ENCODE measurements at places on chromosomes 3 and 15. TPM values are rescaled to one million over a fixed set of nuclear protein-coding genes. Genes with fewer than 3 reads are reported as not detected.
A peak's percentile ranks its signal among the peaks of the same experiment; 100 is the strongest.

The PLAAT1 gene
- polyA plus RNA-seq: 1.6 TPM

GRCh38 chr3:28940530-28940929 is 340.3 kb upstream of the RBMS3 start:
- H3K36me3 ChIP-seq: no peaks in the 10 kb centered on the region
- no peak overlapping the region for H3K27ac ChIP-seq
- H3K4me3 ChIP-seq: no peak overlapping the region
- 0 out of 2 replicates have a peak, but pooled peaks cover 3% of the 10 kb centered on the region for H3K4me1 ChIP-seq
- H3K27me3 ChIP-seq: no peaks in the 10 kb centered on the region
- DNase-seq: no peak

DNA sequence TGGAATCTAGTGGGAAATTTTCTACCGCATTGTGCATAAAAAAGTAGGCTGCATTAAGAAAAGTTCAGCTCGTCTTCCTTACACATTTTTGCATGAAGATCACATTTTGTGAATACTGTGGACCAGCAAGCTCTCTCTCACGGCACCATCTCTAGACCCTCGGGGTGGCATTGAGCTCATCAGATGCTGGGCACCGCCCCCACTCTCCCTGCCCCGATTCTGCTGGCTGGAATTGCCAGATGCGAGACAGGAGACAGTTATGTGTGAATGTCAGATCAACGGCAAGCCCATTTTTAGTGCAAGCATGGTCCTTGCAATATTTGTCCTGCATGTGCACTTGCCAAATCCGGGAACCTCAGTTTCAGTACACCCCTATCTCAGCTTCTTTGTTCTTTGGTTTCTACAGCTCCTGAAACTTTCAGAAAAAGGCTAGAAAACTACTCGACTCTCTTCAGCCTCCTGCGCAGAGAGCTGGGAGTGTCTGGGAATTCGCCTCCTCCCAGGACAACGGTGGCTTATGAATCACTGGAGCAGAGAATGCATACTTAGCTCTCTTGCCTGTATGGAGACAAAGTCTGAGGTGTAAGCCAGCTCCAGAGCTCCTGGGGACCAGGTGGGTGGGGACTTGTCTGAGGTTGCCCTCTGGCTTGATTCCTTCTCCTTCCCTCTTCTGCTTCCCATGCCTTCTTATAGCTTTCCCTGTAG is 285.2 kb upstream of the ATP10A start:
- no peak for DNase-seq
- H3K36me3 ChIP-seq: no peaks in the 10 kb centered on the region
- no peaks in the 10 kb centered on the region for H3K4me1 ChIP-seq
- H3K27me3 ChIP-seq: no peaks in the 10 kb centered on the region
- no peak overlapping the region for H3K27ac ChIP-seq

The CAPN3 gene
- polyA plus RNA-seq: 1.9 TPM

- no peaks in the 10 kb centered on the region for H3K36me3 ChIP-seq
- no peak overlapping the region for H3K4me3 ChIP-seq
- DNase-seq: no peak
- H3K27ac ChIP-seq: no peak overlapping the region
- H3K4me1 ChIP-seq: no peaks in the 10 kb centered on the region
- no peaks in the 10 kb centered on the region for H3K27me3 ChIP-seq
These were observed 27.2 kb downstream of the WNT7A start for GRCh38 chr3:13852638-13853009.

GRCh38 chr3:176789947-176790346 is 407.3 kb downstream of the TBL1XR1 start:
- H3K27me3 ChIP-seq: no peaks in the 10 kb centered on the region
- no peaks in the 10 kb centered on the region for H3K36me3 ChIP-seq
- H3K4me3 ChIP-seq: no peak overlapping the region
- no peak for DNase-seq
- no peaks in the 10 kb centered on the region for H3K4me1 ChIP-seq
- no peak overlapping the region for H3K27ac ChIP-seq

DNA sequence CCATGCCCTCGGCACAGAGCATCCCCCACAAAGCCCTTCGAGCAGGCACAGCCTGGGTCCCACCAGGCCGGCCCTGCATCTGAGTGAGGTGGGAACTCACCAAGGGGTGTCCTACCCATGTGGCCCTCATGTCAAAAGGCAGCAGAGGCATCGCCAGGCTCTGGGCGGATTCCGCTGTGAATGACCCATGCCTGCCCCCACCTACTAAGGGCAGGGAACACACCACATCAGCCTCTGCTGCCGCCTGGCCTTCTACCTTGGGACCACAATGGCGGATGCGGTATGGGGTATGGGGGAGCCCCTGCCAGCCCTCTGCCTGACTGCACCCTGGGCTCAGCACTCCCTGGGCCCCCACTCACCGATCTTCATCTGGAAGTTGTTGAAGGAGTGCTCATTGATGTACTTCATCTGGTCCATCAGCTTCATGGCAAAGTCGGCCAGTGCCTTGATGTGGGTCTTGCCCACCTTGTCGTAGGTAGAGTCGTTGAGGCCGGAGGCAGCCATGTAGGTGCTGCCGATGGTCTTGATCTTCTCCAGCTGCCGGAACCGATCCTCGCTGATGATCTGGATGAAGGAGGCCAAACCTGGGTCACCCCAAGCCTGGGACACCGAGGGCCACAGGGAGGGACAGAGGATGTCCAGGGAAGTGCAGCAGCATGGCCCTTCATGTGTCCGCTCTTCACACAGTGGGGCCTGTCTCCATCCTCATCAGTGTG is 87.8 kb downstream of the SEC22A start:
- H3K27ac ChIP-seq: no peak overlapping the region
- H3K4me3 ChIP-seq: no peak overlapping the region
- 0 out of 2 replicates have a peak, but pooled peaks cover 5% of the 10 kb centered on the region for H3K27me3 ChIP-seq

DNA sequence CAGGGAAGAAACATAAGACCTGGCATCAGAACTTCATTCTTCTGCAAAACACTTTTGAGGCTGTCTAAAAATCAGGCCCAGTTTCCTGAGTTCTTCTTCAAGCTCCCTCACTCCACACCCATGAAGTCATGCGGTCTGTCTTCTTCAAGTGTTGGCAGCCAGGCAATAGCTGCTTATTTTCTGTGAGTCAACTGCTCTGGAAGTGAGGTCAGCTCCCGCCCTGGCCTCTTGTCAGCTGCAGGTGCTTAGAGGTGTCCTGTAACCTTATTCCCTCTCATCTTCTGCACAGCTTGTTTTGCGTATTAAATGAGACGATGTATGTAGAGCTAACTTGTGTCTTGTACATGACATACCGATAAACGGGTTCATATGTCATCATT is 226.1 kb downstream of the ADAMTS17 start:
- no peak overlapping the region for H3K4me3 ChIP-seq
- H3K27me3 ChIP-seq: no peaks in the 10 kb centered on the region
- no peak overlapping the region for H3K27ac ChIP-seq
- no peak for DNase-seq
- H3K36me3 ChIP-seq: no peaks in the 10 kb centered on the region

The EXD1 gene
- 0.02 TPM for polyA plus RNA-seq

DNA sequence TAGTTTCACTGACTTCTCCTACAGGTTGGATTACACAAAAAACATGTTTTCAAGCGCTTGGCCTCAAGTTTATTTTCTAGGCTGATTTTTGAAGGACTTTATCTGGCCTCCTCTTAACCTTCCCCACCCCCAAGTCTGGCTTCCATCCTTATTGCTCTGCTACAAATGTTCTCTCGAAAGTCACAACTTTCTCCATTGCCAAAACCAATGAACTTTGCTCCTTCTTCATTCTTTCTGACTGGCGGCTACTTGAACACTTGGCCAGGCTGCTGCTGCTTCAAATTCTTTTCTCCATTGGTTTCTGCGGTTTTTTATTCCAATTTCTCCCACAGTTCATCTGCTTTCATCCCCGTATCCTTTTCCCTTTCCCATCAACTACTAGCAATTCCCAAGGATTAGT is 106.6 kb downstream of the TOP2B start:
- no peak overlapping the region for H3K27ac ChIP-seq
- no peak overlapping the region for H3K4me3 ChIP-seq
- H3K27me3 ChIP-seq: no peaks in the 10 kb centered on the region
- no peaks in the 10 kb centered on the region for H3K4me1 ChIP-seq
- no peak for DNase-seq

GRCh38 chr3:123658118-123658851 is 73.4 kb upstream of the HACD2 start:
- no peaks in the 10 kb centered on the region for H3K27me3 ChIP-seq
- peaks cover 32% of the 10 kb centered on the region for H3K4me1 ChIP-seq
- no peak overlapping the region for H3K4me3 ChIP-seq
- no peak for DNase-seq
- H3K36me3 ChIP-seq: peaks cover 61% of the 10 kb centered on the region

The CDHR4 gene
- polyA plus RNA-seq: 0.13 TPM

The GALNT15 gene
- polyA plus RNA-seq: 4.7 TPM

The CCDC80 gene
- polyA plus RNA-seq: 83.4 TPM

The ATP2B2 gene
- 0.05 TPM for polyA plus RNA-seq

DNA sequence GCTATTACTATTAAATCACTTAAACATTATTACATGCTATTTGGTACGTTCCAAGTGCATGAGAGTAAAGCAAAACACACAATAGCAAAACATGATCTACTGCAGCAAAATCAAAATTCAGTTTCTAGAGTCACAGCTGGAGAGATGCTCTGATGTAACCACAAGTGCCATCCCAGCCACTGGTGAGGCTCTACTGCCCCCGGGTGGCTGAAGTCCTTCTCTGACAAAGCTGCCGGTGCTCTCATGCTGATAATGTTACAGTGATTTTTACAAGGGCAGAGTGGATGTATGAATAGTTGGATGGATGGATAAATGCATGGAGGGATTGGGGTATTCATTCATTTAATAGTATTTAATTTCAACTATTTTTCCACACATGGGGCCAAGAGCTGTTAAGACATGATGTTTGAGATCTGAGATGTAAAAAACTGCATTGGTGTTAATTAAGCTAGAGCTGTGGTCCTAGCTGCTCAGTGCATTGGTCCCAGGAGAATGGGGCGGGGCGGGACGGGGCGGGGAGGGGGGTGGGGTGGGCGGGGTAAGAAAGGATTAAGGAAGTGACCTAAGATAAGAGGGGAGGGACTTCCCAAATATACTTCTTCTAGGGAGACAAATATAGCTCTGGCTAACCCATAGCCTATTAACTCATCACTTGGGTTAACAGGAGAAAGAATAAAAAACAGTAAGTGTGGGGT is 5.3 kb upstream of the SPESP1 start:
- H3K27ac ChIP-seq: no peak overlapping the region
- H3K4me3 ChIP-seq: peak overlapping the region; percentile 24
- H3K27me3 ChIP-seq: peaks cover 9% of the 10 kb centered on the region
- H3K4me1 ChIP-seq: peaks cover 2% of the 10 kb centered on the region
